ENCODE measurements at places on chromosomes 3 and 15. TPM values are rescaled to one million over a fixed set of nuclear protein-coding genes. Genes with fewer than 3 reads are reported as not detected.

LRTM1 gene
- polyA plus RNA-seq: not detected

TTLL13 gene
- not detected for polyA plus RNA-seq

DNA sequence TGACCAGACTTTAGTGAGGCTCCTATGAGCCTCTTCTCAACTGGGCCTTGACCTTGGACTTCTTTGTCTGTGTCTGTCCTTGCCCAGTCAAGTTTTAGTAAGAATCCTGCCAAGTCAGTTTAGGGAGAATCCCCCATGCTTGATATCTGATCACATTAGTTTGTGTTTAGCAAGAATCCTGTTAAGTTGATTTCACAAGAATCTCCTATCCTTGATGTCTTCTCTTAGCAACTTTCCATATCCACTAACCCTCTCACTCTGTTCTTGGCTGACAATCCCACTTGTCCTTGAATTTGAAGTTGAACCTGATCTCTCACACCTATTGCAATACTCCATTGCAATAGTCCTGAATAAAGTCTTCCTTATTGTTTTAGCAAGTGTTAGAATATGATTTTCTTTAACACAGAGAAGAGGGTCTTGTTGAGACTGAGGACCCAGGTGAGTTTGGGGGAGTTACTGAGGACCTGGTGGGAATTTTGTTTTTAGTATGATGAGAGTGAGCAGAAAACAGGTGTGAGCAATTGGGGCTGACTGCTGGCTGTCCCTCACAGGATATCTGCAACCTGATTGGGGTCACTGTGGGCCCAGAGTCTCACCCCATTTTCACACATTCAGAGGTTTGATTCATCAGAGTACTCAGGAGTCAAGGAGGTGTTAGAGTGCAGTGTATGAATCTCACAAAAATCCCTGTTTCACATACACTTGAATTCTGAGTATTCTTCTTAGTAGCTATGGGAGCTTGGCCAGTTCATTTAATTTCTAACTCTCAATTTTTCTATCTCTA lies 39.9 kb upstream of the TNFAIP8L3 start:
- H3K4me3 ChIP-seq: no peak overlapping the region
- peaks cover 5% of the 10 kb centered on the region for H3K27me3 ChIP-seq
- H3K36me3 ChIP-seq: no peaks in the 10 kb centered on the region
- DNase-seq: no peak

SCAMP5 gene
- polyA plus RNA-seq: not detected

GRCh38 chr3:129023909-129024308 lies 22.8 kb downstream of the EFCC1 start:
- H3K4me3 ChIP-seq: no peak overlapping the region
- DNase-seq: no peak
- H3K4me1 ChIP-seq: peaks cover 5% of the 10 kb centered on the region
- H3K27ac ChIP-seq: peak overlapping the region; percentile 47

- H3K27ac ChIP-seq: no peak overlapping the region
- DNase-seq: no peak
- no peaks in the 10 kb centered on the region for H3K4me1 ChIP-seq
- H3K36me3 ChIP-seq: no peaks in the 10 kb centered on the region
Measured at GRCh38 chr3:131435000-131435399, 53.4 kb downstream of the NUDT16 start.

ZNF502 gene
- 4.6 TPM for polyA plus RNA-seq

THAP10 gene
- not detected for polyA plus RNA-seq

- H3K27ac ChIP-seq: no peak overlapping the region
- H3K4me1 ChIP-seq: no peaks in the 10 kb centered on the region
- no peaks in the 10 kb centered on the region for H3K36me3 ChIP-seq
- DNase-seq: no peak
- no peak overlapping the region for H3K4me3 ChIP-seq
Measured at GRCh38 chr3:118080889-118081288, 953.8 kb downstream of the IGSF11 start.

A4GNT gene
- polyA plus RNA-seq: not detected

GRCh38 chr3:155418407-155418806 lies 124.9 kb upstream of the STRIT1 start:
- no peaks in the 10 kb centered on the region for H3K36me3 ChIP-seq
- no peak overlapping the region for H3K27ac ChIP-seq
- H3K27me3 ChIP-seq: peaks cover 17% of the 10 kb centered on the region
- no peak for DNase-seq
- no peaks in the 10 kb centered on the region for H3K4me1 ChIP-seq

DNA sequence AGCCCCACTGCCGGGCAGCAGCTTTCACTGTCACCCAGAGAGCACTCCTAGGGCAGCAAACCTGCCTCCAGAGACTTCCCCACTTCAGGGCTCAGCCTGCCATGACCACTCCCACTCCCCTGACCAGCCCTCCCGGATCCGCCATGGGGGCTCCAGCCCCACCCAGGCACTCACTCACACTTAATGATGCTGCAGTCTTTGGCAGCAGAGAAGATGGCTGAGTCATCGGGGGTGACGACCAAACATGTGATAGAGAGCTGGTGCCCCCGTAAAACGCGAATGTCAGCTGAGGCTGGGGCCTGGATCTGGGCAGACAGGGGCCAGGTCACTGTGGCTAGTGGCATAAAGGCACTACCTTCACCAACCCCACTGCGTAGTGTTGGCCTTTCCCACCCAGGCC lies 4.7 kb downstream of the RRP9 start:
- no peak overlapping the region for H3K4me3 ChIP-seq
- DNase-seq: no peak
- H3K27me3 ChIP-seq: no peaks in the 10 kb centered on the region
- peaks cover 25% of the 10 kb centered on the region for H3K4me1 ChIP-seq
- H3K27ac ChIP-seq: no peak overlapping the region

HTR3E gene
- not detected for polyA plus RNA-seq

GRK7 gene
- polyA plus RNA-seq: not detected

DNA sequence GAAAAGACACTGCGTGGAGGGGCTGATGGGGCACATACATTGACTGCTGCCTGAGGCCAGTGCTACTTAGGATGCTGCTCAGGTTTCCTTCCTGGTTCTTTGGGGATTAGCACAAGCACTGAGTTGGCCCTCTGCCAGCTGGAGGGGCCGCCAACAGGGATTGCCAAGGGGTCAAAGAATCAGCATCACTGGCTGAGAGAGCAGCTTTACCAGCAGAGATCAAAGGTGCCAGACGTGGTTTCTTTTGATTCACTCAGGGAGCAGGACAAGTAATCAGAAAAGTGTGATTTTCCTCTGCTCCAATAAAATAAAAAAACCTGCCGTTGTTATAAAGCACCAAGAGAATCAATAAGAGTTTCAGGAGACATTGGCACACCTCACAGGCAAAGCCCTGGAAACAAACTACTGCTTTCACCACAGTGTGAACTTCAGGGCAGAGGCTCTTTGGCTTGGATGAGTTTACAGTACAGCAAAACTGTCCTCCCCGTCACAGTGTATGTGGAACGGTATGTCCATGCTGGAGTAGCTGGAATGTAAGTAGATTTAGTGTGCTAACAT lies 45.8 kb upstream of the FSIP1 start:
- H3K4me1 ChIP-seq: no peaks in the 10 kb centered on the region
- H3K27ac ChIP-seq: no peak overlapping the region
- no peaks in the 10 kb centered on the region for H3K27me3 ChIP-seq
- H3K36me3 ChIP-seq: no peaks in the 10 kb centered on the region
- no peak overlapping the region for H3K4me3 ChIP-seq

DNA sequence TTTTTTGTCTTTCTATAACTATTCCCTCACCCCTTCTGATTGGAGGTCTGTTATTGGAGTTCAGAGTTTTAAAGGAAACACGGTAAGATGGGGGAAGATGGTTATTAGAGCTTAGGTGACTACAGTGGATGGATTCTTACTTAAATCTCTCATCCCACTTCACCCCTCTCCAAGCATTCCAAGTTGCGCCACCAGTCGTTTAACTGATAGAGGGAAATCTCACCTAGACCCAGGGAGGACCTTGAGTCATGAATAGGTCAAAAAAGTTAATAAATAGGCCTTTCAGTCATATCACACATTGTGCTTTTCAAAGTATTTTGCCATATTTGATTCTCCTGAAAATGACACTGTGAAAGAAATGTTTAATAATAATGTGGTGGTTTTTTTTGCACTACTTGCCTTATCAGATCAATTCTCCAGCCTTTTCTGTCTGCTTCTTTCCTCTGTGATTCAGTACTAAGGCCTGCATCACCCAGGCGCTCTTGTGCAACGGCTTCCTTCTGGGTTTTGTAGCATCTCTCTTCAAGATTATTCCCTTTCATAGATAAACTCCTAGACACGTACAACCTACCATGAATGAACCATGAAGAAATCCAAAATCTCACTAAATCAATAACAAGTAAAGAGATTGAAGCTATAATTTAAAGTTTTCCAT lies 100.4 kb upstream of the TGFBR2 start:
- H3K27me3 ChIP-seq: no peaks in the 10 kb centered on the region
- H3K27ac ChIP-seq: no peak overlapping the region
- H3K4me3 ChIP-seq: no peak overlapping the region
- peaks cover 28% of the 10 kb centered on the region for H3K4me1 ChIP-seq
- no peaks in the 10 kb centered on the region for H3K36me3 ChIP-seq

DNA sequence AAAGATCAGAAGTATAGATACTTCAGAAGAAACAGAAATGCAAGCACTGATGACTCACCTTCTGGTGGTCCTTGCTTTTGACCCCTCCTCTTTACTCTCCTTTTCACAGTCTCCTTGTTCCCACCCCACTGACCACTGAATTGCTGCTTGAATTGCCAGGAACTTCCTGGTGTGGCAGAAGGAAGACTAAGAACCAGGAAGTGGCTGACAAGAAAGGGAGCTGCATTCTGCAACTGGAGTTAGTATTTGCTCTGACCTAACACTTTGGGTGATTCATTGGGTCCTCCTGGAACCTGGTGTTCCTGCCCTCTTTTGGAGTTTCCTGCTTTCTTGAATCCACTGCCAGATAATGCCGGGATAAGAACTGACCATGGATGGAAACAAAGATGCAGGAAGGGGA lies 23.0 kb downstream of the KY start:
- no peak overlapping the region for H3K27ac ChIP-seq
- H3K36me3 ChIP-seq: peaks cover 10% of the 10 kb centered on the region
- peaks cover 4% of the 10 kb centered on the region for H3K27me3 ChIP-seq
- H3K4me3 ChIP-seq: no peak overlapping the region
- DNase-seq: no peak

DNA sequence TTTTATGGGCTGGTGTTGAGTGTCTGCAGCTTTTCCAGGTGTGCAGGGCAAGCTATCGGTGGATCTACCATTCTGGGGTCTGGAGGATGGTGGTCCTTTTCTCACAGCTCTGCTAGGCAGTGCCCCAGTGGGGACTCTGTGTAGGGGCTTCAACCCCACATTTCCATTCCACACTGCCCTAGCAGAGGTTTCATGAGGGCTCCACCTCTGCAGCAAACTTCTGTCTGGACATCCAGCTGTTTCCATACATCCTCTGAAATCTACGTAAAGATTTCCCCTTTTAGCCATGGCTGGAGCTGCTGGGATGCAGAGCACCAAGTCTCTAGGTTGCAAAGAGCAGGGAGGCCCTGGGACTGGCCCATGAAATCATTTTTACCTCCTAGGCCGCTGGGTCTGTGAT lies 11.6 kb downstream of the RFX7 start:
- peaks cover 54% of the 10 kb centered on the region for H3K36me3 ChIP-seq
- H3K27ac ChIP-seq: no peak overlapping the region
- no peak overlapping the region for H3K4me3 ChIP-seq
- DNase-seq: no peak
- no peaks in the 10 kb centered on the region for H3K27me3 ChIP-seq

DNA sequence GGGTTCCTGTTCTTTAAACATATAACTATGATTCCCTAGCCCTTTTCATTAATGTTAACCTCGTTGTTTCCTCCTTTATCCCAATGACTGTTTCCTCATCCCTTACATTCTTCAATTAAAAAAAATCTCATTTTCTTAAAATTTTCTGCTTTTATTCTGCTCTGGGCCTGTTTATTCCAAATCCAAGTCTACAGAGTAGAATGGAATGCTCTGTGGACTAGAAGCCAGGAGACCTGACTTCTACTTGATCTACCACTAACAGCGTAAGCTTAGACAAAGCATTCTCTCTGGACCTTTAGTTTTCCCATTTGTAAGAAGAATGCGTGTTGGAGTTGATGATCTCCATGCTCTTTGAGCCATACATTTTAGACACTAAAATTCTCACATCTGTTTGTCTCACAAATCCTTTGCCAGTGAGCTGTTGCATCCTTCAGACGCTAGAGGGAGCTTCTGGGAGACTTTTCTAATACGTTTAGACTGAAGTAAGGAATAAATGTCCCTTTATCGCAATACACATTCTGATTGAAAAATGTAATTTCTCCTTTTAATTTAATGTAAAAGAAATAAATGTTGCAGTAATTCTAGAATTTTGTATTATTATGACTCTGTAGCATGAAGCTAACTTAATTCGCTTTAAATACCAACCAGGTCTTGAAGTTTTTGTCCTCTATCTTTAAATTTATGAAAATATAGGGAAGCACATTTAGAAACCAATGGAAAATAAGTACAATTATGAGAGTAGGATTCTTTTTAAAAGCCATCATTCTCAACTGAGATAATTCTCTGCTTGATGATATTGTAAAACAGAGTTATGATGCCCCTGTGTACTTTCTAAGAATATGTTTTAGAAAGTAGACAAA lies 21.7 kb upstream of the GMNC start:
- H3K4me3 ChIP-seq: no peak overlapping the region
- H3K36me3 ChIP-seq: no peaks in the 10 kb centered on the region
- peak; percentile 19 for DNase-seq
- no peak overlapping the region for H3K27ac ChIP-seq
- H3K4me1 ChIP-seq: no peaks in the 10 kb centered on the region

RTP2 gene
- polyA plus RNA-seq: not detected

DNA sequence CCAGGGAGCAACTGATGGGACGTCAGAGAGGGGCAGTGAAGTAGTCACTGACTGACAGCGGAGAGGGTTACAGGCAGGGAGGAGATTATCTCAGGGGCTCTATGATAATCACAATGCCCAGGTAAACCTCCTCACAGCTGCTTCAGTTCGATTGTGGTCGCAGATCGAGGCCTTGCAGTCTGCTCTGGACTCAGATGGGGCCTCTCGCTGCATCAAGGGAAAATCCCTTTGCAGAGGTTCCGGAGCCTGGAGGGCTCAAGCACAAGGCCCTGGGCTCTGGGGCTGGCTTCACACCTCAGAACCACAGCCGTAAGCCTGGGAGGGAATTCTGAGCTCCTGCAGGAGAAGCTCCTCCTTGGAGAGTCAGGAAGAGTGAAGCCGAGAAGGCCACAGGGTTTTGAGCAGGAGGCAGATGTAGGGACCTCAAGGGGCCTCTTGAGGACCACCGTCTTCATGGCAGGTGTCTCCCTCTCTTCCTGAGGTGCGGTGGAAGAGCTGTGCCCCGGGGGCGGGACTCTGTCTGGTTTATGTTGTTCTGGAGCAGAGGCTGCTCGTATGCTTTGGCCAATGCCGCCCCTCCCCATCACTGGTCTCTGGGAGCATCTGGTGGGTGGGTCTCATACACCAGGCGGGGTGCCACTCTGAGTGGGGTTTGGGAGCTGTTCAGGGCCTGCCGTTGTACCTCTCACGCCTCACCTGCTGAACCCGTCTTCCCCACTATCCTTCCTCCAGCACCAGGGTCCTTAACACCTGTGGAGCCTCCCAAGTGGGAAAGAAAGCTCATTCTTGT lies 19.5 kb upstream of the SNRPA1 start:
- H3K4me3 ChIP-seq: no peak overlapping the region
- no peak overlapping the region for H3K27ac ChIP-seq
- H3K4me1 ChIP-seq: no peaks in the 10 kb centered on the region
- DNase-seq: no peak
- H3K36me3 ChIP-seq: no peaks in the 10 kb centered on the region

All from naive B cell (primary cell).